ENCODE measurements at places on chromosomes 7 and 10. TPM values are rescaled to one million over a fixed set of nuclear protein-coding genes. Genes with fewer than 3 reads are reported as not detected.

- DNase-seq = no peak
These were observed 123.8 kb downstream of the CCDC71L start for GRCh38 chr7:106537119-106537518.

DNA sequence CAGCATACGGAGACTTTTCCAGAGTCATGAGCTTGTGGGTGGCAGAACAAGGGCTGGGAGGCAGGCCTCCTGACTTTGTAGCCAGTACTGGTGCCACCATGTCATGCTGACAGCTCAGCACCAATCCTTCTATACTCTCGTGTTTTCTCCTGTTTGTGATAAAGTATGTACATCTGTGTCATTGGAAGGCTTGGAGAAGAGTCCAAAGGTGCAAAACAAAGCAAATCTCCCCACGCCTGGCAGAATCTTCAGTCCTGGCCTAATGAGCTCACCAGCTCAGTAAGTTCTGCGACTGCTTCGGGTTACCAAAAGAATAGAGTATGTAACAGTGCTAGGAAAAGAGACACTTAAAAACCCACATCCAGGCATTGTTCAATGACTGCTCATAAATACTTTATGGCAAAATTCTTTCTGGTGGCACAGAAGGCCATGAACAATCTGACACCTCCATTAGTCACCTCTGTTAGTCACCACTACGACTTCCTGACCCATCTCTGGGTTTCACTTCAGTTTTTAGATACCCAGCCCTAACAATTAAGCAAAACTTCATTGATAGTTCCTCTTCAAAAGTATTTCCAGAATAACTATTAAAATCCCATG, 24.5 kb downstream of the STEAP1 start:
- peak; percentile 90 for DNase-seq

DNA sequence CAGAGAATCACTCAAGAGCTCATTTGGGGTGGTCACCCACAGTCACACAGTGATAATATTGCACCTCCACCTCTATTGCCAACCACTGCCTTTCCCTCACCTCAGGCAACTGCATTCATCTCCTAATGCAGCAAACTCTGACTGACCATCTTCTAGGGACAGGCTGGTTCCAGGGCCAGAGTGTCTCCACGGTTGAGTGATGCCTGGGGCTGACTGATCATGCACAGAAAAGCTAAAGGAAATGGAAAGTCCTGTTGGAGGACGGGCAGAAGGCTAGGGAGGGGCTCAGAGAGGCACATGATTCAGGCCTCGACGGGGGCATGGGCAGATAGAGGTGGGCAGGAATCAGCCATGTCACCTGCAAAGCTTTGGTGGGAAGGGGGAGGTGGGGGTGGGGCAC, 127.1 kb upstream of the TNS3 start:
- no peak for DNase-seq

DNA sequence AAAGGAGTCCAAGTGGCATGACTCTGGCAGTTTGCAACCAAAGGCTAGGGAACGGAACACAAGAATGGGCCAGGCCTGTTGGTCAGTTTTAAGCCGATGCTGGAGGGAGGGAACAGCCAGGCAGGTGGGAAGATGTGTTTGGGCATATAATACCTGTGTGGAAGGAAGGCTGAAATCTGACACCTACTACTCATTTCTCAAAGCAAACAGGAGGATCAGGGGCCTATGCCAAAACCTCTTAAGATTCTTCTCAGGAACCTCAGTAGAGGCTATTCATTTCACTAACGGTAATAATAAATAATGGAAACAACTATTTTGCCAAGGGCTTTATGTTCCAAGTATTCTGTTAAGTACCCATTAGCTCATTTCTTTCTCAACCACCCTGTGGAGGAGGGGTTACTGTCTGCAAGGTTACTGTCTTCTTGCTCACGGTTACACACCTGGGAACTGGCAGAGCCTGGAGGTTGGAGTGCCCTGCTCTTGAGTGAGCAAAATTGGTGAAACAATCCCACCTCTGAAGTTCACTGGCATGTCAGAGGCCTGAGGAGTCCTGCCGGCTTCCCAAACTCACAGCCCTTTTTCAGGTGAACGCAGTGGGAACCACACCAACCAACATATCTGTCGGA, 35.5 kb downstream of the GOT1 start:
- no peak for DNase-seq

DNA sequence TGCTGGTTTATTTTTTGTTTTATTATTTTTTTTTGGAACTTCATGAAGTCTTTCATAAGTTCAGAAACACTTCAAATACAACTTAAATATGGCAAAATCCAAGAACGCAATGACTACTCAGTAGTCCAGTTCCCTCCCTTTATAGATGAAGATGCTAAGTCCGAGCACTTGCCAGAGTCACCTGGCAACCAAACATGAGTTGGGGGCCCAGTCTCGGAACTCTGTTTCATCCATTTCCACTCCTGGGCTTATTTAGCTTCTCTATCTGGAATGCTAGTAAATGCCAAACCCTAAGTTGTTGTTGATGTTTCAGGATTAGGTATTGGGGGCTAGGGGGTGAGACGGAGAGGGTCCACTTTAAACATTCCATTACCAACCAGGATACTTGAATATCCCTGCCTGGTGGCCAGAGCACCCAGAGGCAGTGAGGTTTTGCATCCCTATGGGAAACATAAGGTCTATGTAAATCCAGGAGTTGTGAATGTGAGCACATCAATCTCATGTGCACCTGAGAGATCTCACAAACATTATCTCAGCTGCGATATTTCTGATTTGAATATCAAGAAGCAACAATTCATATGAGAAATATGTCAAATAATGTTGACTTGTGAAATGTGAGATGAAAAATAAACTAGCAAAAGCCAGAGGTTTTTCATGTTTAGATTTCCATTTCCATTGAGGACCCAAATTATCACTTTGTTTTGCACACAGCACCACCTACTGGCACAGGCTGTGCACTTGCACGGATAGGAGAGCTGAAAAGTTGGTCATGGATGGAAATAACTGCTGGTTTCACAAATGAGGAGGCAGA, 129.3 kb downstream of the PKD1L1 start:
- peak; percentile 67 for DNase-seq

- no peak for DNase-seq
These were observed 68.5 kb downstream of the EZH2 start for GRCh38 chr7:148815612-148816011.

- DNase-seq = no peak
These were observed 558.5 kb upstream of the MGMT start for GRCh38 chr10:128908499-128908898.

DNA sequence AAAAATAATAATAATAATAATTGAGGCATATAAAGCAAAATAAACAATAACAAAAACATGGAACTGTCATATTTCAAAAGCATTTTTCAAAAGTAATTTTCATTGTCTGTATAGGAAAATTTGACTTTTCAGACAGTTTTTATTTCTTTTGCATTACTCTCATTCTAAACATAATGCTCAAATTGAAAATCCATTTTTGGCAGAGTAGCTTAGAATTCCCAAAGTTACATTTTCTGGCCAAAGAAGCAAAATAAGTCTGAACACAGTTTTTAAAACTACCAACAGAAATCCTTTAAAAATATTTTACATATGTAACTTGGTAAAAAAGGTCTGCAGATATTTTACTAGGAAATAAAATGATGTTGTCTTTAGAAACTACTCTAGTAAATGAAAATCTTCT, 535.4 kb downstream of the ANKRD7 start:
- no peak for DNase-seq

GRCh38 chr10:22742678-22743077, 28.3 kb upstream of the PIP4K2A start:
- DNase-seq = no peak

- no peak for DNase-seq
These were observed 312.1 kb downstream of the GPAM start for GRCh38 chr10:111871458-111871857.

GRCh38 chr7:98232799-98233198, 19.2 kb downstream of the TECPR1 start:
- no peak for DNase-seq

GRCh38 chr10:47049906-47050305, 138.7 kb downstream of the PTPN20 start:
- no peak for DNase-seq

ZNF485 gene
- total RNA-seq = 0.76 TPM

LRRC4 gene
- total RNA-seq = 0.77 TPM

CALCR gene
- not detected for total RNA-seq

HMX3 gene
- total RNA-seq = not detected

GCK gene
- 0.38 TPM for total RNA-seq

CALML5 gene
- total RNA-seq = not detected

FKBP6 gene
- not detected for total RNA-seq

TFEC gene
- total RNA-seq = 0.89 TPM

Data from dermis microvascular lymphatic vessel endothelial cell (primary cell).